ENCODE measurements at places on chromosomes 12 and 14.

GRCh38 chr12:29547151-29547632 is 49.7 kb upstream of the OVCH1 start:
- no peak for DNase-seq

DNA sequence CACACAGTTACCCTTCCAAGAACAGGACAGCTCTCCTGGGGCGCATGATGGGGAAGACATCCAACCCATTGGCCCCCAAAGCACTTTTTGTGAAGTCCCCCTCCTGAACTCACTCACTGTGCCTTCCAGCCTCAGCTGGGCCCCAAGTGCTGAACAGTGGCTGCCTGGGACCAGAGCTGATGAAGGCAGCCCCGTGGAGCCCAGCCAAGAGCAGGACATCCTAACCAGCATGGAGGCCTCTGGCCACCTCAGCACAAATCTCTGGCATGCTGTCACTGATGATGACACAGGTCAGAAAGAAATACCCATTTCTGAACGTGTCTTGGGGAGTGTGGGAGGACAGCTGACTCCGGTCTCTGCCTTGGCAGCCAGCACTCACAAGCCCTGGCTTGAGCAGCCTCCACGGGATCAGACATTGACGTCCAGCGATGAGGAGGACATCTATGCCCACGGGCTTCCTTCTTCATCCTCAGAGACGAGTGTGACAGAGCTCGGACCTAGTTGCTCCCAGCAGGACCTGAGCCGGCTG is 72.0 kb downstream of the TECPR2 start:
- no peak for DNase-seq

GRCh38 chr14:94050231-94050880 is 24.2 kb downstream of the OTUB2 start:
- DNase-seq: no peak

DNA sequence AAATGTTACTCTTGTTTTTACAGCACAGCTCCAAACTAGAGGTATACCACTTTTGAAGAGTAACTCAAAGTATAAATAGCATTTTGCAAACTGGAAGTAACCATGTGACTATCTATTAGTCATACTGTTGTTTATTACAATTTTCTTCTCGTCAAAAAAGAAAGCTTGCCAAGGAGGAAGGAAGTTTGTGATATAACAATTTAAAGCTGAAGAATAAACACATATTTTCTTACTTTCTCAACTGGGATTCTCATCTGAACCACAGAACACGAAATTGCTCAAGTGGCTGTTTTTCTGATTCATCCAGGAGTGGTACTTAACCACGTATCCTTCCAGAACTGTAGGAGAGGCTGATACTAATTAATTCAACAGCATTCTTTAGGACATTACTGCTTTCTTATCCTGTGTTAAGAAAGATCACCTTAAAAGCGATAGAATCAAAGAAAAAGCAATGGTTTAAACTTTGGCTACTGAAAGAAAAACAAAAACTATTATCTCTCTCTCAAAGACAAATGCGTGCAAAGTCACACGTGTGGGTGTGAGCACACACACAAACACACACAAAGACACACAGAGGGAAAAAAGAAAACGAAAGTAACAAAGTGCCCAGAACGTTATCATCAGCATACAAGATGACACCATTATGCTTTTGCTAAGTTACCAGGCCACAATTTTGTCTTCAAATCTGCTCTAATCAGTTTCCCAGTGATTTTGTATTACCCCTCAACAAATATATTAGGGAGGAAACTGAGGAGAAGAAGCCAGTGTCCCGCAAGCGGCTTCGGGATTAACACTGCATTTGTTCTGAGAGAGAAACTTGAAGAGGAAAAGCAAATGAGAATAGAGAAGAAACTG is at the start of gene CLEC2B:
Gene CLEC2B, minus strand, starts transcription at position 48 of the 855 bp plus-strand sequence.
- peak; percentile 56 for DNase-seq

DNA sequence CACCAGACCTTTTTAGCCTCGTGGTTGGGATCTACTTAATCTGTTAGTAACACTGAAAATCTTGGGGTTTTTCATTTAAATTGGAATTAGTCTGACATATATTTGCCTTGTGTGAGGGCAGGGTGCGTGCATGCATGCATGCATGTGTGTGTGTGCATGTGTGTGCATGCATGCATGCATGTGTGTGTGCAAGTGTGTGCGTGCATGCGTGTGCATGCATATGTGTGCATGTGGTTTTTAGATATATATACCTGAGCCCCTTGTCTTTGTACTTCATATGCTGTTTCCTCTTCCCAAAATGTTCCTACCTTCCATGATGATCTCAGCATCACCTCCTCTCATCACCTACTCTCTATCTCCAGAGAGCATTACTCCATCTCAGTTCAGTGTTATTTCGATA is 66.3 kb upstream of the BCL11B start:
- DNase-seq: no peak

GRCh38 chr14:76782885-76783566 is 21.8 kb downstream of the VASH1 start:
- DNase-seq: no peak

DNA sequence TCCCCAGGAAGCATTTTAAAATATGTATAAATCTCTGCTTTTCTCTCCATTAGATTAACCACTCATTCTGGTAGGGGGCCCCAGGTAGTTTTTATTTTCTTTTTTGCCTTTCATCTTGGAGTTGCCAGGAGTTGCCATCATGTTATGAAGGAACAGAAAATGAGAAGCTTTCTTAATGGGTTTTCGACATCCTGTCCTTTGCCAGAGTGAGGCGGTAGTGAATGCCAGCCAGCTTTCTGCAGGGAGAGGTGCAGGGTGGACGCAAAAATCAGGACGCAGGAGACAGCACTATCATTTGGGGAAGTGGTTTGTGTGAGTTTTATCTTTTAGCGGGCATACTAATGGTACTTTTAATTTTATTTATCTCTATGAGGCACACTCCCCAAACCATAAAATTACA is 1.7 kb downstream of the RASSF8 start:
- no peak for DNase-seq

DNA sequence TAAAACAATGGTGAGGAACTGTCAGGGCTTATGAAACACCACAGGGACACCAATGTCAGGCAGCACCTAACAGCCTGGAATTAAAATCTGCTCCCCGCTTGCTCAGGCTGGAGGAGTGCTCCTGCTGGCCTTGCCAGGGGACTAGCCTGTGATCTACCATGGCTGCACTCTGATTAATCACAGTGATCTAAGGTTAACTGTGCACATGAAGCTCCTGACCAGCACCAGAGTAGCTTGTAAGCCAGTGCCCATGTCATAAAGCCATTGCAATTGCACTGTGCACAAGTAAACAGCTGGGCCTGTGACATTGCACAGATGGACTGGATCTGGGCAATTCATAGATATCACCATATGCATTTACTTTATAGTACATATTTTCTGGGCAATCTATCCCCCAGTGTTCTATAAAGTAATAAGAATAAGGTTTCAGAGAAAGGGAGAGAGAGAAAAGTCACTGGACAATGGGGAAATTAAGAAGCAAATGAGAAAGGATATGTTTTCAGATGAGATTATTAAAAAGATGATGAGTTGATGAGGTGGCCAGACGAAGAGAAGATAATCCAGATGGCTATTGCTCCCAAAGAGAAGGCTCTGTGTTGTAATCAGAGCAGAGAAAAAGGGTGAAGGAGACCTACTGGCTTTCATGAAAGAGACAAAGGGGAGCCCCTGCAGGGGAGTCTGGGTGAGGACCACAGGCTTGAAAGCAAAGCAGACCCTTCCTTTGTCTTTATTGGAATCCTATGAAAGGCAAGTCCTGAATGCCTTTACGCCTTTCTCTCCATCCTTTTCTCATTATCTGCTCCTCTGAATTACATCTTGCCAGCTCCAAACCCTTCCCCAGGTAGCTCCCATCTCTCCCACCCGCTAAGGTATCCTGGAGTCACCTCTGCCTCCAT is 145.8 kb downstream of the SLC38A6 start:
- no peak for DNase-seq
